ENCODE measurements at places on chromosomes 6 and 20. TPM values are rescaled to one million over a fixed set of nuclear protein-coding genes. Genes with fewer than 3 reads are reported as not detected.

BPIFA1 gene
- not detected for total RNA-seq

PI3 gene
- total RNA-seq, result not detected

BLOC1S5 gene
- total RNA-seq, result 12.9 TPM

TNFRSF6B gene
- 144 TPM for total RNA-seq

DEFB119 gene
- total RNA-seq, result not detected

Data from epithelial cell of alveolus of lung (primary cell).